ENCODE measurements at places on chromosomes 7 and 10.

GRCh38 chr10:96614515-96614914 lies 27.7 kb upstream of the TM9SF3 start:
- no peak for DNase-seq

DNA sequence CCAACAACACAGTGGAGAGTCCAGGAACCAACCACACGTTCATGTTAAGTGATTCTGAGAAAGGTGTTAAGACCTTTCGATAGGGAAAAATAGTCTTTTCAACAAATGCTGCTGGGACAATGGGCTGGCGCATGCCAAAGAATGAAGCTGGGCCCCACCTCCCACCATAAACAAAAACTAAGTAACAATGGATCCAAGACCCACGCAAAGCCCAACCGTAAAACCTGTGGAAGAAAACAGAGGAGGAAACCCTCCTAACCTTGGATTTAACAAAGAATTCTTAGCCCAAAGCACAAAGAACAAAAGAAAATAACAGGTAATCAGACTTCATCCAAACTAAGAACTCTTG lies 272.8 kb downstream of the ELFN1 start:
- no peak for DNase-seq

DNA sequence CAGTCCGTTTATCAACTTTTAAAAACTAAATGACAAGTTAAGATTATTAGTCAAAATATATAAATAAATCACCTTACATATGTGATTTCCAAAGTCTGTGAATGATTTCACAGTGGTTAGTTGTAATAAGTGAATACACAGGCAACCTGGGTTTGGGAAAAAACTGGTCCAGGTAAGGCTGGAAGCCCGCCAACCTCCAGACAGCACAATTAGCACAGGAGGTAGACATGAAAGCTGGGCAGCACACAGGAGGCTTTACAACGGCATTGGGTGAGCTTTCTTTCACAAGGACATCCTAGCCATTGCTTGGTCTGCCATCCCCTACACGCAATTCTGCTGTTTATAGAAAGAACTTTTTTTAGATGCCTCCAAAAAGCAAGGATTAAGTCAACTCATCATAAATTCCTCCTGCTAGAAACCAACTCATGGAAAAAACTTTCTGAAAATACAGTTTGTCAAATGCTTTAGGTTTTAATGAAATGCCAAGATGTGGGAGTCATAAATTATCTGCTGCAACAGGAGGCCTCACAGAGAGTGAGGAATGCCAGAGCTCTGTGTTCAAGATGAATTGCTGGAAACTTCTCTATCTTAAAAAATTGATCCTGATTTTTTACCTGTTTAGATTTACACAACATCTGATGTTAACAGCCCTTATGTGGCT lies 346.8 kb upstream of the NFE2L3 start:
- no peak for DNase-seq

- no peak for DNase-seq
These were observed 5.2 kb upstream of the FAM180A start for GRCh38 chr7:135753616-135754413.

GRCh38 chr10:71863203-71863602 lies 12.2 kb upstream of the PSAP start:
- no peak for DNase-seq

DNA sequence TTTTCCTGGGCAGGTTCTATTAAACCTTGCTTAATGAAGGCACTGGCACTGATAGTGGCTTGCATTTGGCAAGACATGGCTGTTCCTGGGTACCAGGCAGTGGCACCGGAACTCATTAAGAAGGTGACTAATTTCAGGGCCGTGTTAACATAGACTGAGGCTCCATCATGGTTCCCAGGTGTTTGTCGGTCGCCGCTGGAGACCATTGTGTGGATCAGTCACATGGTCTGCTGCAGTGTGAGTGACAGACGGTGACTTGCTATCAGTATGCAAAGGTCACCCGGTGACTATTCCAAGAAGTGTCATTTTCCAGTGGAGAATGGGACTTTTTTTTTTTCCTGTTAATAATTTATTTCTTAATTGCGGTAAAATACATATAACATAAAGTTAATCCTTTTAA lies 106.3 kb downstream of the INSYN2A start:
- DNase-seq, result no peak
